ENCODE measurements at places on chromosomes 13 and 19.

DNA sequence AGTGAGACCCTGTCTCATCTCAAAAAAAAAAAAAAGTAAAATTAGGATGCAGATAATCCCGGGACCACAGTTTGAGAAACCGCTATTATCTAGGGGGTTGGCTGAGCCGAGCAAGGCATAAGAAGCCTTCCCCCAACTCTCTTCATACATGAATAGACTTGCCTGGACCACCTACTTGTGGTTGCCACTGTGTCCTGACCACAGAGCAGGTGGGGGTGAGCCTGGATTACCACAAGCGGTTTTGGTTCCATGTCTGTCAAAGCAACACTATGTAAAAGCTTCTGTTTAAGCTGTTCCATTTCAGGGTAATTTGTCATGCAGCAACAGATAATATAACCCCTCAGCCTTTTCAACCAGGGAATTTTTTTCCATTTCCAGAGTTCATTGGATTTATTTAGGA is 3.3 kb upstream of the NAPA start:
- peak; percentile 83 for DNase-seq

DNA sequence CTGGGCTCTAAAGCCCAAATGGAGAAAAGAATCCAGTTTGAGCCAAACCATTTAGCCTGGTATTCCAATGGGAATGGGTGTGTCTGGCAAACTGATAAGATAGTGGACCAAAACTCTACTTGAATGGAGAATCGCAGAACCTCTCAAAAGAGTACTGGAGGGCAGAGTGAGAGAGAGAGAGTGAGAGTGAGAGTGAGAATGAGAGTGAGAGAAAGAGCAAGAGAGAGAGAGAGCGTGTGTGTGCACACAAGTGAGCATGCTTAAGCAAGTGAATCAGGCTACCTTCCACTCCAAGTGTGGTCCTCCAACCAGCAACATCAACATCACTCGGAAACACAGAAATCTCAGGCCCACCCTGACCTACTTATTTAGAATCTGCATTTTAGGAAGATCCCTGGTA is 58.8 kb downstream of the UQCRFS1 start:
- DNase-seq = no peak

DNA sequence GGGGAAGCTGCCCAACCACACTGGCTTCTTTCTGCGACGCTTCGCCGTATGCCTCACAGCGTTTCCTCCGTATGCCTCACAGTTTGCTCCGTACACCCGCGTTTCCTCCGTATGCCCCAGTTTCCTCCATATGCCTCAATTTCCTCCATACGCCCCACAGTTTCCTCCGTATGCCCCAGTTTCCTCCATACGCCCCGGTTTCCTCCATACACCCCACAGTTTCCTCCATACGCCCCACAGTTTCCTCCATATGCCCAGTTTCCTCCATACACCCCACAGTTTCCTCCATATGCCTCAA is 22.6 kb downstream of the GAS6 start:
- DNase-seq = no peak

GRCh38 chr13:112954488-112955270 is 14.3 kb upstream of the MCF2L start:
- DNase-seq = no peak

- no peak for DNase-seq
Measured at GRCh38 chr19:4916292-4917082, 7.2 kb downstream of the UHRF1 start.

GRCh38 chr19:43354305-43354627 is 780 bp downstream of the CD177 start:
- DNase-seq = no peak

DNA sequence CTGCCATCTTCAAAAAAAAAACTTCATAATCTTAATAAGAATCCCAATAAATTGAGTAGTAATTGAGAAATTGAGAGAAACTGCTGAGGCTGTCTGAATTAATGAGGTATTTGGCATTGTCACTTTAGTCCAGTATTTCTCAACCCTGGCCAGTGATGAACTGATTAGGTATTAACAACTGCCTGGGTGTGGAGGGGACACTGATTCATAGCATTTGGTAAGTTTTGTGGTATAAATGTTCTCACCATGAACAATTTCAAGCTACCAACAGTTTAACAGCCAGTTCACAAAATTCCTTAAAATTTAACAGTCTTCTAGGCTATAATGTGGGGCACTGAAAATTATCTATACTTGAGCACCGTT is 18.3 kb downstream of the GPC6 start:
- no peak for DNase-seq

GRCh38 chr13:75384879-75385707 is 96.9 kb downstream of the TBC1D4 start:
- DNase-seq = no peak

GRCh38 chr19:17424743-17425365 is 5.0 kb downstream of the MVB12A start:
- peak; percentile 47 for DNase-seq

GRCh38 chr13:36108954-36109353 is 22.2 kb downstream of the DCLK1 start:
- DNase-seq = no peak

DNA sequence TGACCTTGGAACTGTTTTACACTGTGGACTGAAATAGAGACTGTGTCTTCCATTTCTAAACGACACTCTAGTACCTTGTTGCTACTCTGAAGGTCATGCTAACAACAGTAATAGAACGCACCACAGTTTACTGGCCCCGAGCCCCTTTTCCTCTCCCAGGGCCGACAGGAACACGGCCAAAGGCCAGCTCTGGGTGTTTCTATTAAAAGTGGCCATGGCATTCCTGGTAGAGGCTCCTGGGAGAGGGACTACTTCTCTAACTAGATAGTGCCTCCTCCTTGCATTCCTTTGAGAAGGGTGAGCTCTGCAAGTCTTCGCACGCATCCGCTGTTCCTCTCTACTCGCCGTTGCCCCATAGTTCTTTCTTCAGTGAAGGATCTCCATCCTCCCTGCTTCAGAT is 18.7 kb upstream of the SIAH3 start:
- no peak for DNase-seq

DNA sequence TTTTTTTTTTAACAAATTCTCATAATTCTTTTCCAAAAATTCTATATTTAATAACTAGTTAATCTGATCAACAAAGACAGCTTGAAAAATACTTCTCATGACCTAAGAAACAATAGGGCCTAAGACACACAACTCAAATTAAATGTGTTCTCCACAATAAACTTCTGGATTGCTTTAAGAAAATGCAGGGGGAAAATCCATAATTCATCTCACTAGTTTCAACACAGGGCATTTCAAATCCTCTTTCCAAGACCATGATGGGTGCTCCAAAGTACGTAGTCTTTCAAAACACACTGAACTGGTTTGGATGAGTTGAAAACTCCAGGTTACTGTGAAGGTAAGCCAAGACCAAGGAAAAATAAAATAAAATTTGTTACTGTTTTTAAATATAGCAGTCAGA is 62.6 kb downstream of the DCLK1 start:
- no peak for DNase-seq

- no peak for DNase-seq
Measured at GRCh38 chr19:33887891-33888290, 91.2 kb downstream of the KCTD15 start.

GRCh38 chr19:48946463-48947257 is 8.0 kb upstream of the BAX start:
- no peak for DNase-seq

GRCh38 chr19:41734585-41734984 is 20.7 kb upstream of the CEACAM6 start:
- no peak for DNase-seq

GRCh38 chr13:91370501-91370900 is 23.0 kb downstream of the MIR17HG start:
- no peak for DNase-seq

DNA sequence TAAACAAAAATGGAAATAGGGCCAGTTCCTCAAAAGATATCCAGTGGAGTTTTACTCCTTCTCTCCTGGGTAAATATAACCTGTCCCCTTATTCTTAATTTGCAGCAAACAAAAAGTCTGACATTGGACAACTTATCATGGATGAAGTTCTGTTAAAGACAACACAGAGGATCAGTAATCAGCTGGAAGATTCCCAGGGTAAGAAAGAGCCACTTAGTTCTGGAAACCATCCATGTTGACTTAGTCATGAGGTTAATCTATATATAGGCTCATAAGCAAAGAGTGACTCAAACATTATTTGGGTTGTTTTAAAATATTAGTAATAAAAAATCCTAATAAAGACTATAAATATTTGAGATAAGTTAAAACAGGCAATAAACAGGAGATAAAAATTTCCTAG is 40.5 kb upstream of the EBPL start:
- no peak for DNase-seq

DNA sequence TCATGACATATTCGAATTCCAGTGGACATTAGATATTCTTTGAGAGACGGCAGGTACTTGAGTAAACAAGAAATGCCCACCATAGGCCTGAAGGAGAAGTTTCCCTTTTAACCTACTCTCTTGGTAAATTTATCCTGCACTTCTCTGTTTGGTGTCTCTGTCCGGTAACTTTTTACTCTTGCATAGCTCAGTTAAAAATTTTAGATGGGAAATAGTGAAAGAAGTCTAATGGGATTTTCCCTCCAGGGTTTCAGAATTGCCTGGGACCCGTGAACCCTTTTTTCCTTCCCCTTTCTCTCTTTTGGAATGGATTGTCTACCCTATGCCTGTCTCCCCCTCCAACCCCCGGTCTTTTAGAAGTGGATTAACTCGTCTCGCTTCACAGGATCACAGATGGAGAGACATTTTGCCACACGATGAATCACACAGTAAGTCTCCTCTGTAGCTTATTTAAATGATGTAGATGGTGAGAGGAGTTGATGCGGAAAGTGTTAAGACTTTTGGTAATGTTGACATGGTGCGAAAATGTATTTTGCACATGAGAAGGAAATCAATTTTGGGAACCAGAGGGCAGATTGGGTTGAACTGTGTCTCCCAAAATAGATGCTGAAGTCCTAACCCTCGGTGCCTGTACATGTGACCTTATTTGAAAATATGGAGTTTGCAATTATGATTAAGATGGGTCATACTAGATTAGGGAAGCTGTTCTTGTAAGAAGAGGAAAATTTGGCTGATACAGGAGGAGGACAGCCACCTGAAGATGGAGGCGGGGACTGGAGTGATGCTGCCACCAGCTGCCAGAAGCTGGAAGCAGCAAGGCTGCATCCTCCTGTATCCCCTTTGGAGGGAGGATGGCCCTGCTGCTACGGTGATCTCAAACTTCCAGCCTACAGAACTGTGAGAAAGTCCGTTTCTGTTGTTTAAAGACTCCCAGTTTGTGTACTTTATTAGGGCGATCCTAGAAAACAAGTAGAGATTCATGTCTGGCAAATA is 711 bp upstream of the MIPEP start:
- no peak for DNase-seq

DNA sequence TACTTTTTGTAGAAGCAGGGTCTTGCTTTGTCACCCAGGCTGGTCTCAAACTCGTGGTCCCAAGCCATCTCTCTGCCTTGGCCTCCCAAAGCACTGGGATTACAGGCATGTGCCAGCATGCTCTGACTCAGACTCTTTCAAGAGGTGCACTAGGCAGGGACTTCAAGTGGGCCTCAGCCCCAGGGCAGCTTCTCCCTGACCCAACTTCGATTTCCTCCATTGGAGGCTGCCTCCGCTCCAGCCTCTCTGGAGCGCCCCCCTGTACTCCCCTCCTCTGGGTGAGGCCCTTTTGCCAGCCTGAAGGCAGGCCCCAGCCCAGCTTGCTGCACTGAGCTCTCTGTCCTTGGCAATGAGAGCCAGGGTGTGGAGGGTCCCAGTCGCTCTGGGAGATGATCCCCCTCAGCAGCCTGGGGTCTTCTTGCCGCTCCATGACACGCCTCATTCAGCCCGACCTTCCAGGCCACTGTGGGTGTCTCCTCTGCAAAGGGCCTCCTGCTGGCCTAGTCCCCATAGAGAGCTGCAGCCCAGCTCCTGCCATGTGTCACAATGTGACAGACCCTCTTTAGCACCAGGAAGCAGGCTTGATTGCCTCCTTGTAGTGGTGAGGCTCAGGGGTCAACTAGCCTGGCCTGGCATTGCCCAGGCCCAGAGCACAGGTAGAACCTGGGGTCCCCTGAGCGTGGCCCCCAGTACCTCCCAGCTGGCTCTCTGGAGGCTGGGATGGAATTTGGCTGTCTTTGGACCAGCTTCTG is 16.4 kb downstream of the CARM1 start:
- DNase-seq = no peak

GRCh38 chr13:111472559-111473460 is 152.4 kb downstream of the TEX29 start:
- no peak for DNase-seq

DNA sequence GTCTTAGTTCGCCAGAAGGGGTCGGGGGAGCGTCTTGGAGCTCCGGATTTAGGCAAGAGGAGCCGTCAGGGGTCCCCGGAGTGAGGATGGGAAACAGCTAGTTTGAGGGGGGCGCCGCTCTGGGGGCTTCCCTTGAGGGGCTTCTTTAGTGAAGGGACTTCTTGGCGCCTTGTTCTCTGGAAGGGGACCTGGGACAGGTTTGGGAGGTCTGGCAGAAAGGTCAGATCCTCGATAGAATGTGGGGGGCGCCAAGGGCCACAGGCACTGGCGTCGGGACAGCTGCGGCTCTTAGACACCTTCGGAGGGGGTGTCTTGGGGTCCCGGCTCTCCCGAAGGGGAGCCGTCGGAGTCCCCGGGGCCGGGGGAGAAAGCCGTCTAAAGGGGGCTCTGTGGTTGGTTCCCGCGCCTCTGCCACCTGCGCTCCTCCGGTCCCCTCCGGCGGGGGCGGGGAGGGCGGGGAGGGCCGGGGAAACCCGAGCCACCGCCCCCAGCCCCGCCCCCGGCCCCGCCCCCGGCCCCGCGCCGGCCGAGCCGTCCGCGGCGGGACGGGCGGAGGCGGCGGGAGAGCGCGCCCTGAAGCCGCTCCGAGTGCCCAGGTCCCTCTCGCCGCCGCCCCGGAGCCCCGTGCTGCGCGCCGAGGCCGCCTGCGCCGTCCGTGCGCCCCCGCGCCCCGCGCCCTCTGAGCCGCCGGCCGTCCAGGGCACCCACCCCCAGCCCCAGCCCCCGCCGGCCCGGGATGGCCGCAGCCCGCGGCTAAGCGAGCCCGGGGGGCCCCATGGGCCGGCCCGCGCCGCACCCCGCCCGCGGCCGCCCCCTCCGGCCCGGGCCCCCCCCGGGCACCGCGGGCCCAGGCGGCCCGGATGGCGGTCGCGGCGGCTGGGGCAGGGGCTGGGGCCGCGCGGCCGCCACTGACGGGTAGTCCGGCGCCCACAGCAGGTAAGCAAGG is at the start of gene NRTN:
TSS of gene NRTN (plus strand) at position 552 of the 946 bp plus-strand sequence. CDS start 19,099 bp downstream, outside the sequence.
- DNase-seq = no peak

DNA sequence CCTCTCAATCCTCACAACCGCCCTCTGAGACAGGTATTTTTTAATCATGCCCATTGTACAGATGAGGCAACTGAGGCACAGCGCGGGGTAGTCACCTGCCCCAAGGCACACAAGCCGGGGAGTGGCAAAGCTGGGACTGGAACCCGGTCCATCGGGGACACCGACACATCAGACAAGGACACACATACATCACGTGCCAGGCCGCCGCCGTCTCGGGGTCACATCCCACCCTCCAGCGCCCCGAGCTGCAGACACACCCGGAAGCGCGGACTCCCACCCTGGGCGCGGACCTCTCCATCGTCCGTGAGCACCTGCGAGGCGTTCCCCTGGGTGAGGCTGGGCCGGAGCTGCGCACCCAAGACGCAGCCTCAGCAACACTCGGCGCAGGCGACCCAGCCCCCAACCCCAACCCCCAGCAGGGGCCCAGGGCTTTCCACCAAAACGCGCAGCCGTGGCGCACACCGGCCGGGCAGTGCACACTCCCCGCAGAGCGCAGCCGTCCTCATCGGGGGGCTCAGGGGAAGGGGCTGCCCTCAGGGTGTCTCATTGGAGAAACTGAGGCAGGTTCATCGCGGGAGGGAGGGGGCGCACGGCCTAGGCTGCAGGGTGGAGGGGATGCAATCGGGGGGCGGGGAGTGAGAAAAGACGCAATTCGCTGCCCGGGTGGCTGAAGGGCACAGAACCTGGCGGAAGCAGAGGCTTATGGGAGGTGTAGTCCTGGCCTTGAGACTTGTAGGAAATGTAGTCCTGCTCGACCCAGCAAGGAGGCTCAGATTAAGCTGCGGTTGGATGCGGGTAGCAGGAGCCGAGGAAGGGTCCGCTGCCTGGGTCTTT is 1.9 kb upstream of the LMTK3 start:
- peak; percentile 71 for DNase-seq

All from thymus (tissue), 14 donors.